ENCODE measurements at places on chromosomes 3 and 15.

DNA sequence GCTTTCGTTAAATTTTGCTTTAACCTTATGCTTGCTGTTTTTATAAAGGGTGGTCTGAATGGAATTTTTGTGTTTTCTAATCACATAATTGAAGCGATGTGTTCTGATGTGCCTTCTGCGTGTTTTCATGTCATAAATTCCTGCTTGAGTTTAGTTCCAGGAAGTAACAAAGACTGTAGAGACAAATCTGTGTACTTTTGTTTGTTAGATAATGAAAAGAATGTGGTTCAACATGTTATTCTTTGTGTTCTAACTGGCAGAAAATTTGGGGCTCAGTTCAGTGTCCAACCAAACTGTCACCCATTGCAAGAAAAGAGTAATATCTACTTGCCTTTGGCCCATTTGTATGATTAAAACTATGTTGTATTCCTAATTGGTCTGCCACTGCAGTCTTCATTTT lies 324.0 kb downstream of the DIPK2A start:
- DNase-seq = no peak

DNA sequence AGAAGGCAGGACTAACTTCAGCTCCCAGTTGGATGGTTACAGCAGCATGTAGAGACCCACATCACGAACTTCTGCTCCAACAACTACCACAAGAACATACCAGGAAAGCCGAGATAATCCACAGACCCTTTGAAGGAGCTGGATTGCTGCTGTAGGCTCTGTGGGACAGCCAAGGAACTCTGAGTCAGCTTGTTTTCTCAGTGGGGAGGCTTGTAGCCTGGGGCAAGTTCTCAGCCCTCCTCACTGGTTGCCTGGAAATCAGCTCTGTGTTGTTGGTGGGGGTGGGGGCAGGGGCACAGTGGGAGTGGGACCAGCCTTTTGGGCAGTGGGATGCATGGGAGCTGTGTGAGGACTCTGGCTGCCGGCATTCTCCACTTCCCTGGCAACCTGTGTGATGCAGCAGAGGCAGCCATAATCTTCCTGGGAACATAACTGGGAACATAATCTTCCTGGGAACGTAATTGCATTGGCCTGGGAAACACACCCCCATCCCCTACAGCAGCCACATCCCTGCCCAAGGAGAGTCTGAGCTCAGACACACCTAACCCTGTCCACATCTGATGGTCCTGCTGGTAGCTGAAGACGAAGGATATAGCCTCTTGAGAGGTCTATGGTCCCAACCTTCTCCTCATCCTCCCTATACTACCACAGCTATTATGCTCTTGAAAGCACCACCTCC lies 153.1 kb downstream of the PEAK1 start:
- no peak for DNase-seq

DNA sequence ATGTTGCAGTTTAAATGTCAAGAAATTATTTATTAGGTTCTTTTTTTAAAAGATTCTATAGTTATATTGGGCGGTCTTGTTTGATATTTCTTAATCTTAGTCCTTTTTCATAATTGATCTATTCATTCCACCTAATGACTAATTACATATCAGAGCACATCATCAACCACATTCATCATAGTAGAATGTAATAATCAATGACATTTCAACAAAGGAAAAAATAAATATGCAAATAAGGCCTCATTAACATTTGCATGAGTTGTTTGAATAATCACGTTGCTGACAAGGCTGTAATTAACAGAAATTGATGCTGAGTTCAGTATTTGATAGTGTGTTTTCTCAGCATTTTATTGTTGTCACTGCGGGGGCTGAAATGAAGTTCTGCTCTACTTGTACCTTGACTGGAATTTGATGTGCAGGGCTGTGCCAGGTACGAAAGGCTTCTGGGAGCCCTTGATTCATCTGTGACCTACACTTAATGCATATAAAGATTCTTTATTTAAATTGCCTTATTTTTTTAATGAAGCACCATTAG lies 215.7 kb downstream of the TCF12 start:
- no peak for DNase-seq

DNA sequence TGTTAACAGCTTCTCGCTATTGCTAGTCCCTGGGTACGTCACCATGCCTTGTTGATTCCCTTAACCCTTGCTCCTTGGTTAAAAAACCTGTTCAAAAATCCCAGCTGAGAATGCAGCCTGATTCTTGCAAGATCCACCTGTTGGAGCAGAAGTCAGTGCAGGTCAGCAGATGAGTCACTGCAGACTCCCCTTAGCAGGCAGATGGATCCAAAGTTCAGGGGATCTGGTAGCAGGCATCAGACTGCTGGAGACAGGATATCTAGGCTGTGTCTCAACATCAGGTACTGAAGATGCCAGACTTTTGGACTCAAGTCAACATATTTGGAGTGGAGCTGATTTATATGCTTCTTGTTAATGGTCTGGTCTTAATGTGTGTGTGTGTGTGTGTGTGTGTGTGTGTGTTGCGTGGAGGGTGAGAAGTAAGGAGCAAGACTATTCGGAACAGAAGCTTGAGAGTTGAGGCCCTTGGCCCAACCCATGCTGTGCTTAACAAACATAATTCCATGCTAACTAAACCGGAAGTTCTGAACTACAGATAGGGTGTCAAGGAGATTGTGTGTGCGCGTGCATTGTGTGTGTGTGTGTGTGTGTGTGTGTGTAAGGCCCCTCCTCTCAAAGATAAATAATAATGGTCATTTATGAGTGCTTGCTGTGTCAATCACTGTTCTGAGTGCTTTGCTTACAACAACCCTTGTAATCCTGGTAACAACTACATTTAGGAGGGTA lies 1.0 kb upstream of the C3orf52 start:
- DNase-seq = no peak

DNA sequence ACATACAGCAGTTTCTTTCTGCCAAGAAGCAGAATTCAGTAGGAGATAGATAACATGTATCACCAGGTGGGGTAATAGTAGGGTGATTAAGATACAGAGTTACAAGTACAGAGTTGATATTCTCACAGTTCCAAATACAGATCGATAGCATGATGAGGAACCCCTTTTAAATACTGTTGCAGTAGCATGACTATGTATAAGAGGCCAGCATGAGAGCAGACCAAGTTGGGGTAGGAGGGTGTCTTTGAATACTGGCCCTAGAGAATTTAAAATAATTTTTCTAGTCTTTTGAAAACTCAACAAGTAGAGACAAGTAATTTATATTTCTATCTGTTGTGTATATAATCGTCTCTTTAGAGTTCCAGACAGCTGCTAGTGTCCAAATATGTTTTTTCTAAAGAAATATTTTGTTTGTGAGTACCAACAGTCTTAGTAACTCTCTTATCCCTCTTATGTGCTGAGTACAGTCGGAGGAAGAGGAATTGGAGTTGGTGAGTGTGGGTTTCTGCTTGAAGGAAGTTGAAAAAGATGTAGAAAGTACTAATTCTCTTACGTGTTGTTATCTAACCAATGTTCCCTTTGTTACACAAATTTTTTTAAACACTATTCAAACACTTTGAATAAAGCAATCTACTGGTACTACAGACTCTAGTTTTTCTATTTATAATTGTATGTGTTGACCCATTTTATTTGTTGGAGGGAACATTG lies 30.2 kb downstream of the LYSMD4 start:
- no peak for DNase-seq

- no peak for DNase-seq
Observed at GRCh38 chr3:195458316-195458717, 15.5 kb upstream of the ACAP2 start.

DNA sequence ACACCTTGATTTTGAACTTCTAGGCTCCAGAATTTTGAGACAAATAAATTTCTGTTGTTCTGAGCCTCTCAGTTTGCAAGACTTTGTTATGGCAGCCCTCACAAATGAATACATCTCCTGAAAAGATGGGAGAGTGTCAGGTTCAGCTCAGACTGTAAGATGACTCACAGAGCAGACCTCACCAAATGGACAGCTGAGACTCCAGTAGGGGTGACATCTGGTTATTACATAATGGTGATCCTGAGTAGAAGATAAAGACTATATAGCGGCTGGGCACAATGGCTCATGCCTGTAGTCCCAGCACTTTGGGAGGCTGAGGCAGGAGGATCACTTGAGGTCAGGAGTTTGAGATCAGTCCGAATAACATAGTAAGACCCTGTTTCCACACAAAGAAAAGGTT lies 26.2 kb upstream of the MTMR14 start:
- no peak for DNase-seq

DNA sequence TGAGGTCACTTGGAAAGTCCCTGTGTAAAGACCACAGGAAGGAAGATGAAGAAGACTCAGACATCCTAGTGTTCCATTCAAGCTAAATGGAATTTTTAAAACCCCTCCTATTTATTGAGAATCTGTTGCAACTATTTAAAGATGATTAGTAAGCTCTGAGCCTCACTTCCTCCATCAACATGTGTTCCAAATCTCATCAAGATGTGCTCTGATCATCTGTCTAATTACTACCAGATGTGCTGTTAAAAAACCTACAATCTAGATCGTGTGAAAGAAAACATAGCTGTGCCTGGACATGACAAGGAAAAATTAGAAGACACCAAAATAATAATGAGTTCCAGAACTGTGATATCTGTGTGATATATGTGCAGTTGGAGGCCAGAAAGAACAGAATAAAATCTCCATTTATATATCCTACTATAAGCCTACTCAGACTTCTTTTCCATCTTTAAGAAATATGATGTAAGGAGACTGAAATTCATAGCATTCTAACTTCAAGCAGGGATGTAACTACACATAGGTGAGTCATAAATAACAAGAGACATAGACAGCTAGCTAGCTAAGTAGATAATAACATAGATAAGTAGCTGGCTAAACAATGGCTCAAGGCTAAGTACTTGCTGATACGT lies 7.8 kb downstream of the XPC start:
- no peak for DNase-seq

DNA sequence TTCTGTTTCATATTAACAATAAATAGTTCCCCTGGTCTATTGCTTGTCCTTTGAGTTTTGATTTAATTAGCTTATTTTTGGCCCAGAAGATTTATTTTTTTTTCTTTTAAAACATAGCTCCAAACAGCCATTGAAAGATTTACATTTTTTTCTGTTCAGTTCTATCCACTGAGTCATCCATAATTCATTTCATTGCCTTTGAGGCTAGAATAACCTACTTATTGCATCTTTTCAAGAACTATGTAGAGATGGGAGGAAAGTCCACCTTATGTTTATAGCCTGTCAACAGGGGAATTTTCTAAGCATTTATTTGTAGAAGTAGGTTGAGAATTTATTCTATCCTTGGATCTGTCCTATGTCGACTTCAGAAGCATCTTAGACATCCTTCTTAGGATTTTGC lies 53.4 kb upstream of the CHD2 start:
- no peak for DNase-seq

- DNase-seq = no peak
Observed at GRCh38 chr3:53350652-53351051, 3.3 kb upstream of the DCP1A start.

- no peak for DNase-seq
Observed at GRCh38 chr3:45204136-45204535, 22.0 kb downstream of the TMEM158 start.

GRCh38 chr3:119885746-119886530 lies 104.0 kb downstream of the NR1I2 start:
- no peak for DNase-seq

- DNase-seq = no peak
Observed at GRCh38 chr15:68616397-68616796, 37.6 kb downstream of the CORO2B start.

- no peak for DNase-seq
Observed at GRCh38 chr3:70177881-70178645, 134.4 kb downstream of the MDFIC2 start.

GRCh38 chr3:160134964-160135363 lies 90.3 kb upstream of the C3orf80 start:
- no peak for DNase-seq

GRCh38 chr15:39273717-39274411 lies 307.0 kb upstream of the THBS1 start:
- DNase-seq = no peak

GRCh38 chr15:68769702-68770101 lies 51.0 kb downstream of the ANP32A start:
- DNase-seq = no peak

- DNase-seq = no peak
Observed at GRCh38 chr3:160003520-160004128, 15.0 kb downstream of the IL12A start.

- DNase-seq = no peak
Observed at GRCh38 chr15:101675796-101676582, 23.8 kb upstream of the TM2D3 start.

GRCh38 chr15:51185213-51186159 lies 90.8 kb upstream of the TNFAIP8L3 start:
- no peak for DNase-seq

DNA sequence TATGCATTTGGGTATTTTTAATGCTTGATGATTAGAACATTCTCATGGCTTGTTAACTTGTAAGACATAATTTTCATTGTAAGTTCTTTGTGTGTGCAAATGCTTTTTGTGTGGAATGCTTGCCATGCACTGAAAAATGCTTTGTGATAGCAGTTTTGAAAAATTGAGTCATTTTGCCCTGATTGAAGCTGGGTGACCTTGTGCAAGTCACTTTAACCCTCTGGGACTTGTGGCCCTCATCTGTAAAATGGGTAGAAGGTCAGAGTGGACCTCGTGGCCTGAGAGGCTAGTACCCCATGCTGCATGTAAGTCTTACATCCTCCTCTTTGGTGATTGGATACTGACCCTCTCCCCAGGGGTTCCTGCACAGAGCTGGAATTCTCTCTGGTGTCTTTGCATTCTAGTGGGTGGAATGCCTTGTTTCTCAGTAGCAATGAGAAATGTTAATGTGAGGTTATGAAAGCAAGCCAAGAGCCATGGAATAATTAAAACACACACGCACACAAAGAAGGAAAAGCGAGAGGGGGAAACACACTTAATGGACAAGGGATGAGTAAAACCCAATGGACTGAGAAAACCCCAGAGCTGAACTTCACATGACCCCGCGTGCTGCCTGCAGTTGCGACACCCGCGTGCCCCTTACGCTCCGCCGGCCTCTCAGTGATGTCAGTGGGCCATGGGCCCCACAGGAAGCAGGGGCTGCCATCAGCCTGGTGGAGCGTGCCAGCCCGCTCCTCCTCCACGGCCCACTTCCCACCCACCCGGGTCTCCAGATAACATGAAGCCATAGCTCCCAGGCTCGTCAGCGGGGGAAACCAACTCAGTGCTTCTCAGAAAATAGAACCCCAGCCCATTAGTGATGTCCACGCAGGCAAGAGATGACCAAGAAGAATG lies 44.0 kb downstream of the SMAD3 start:
- no peak for DNase-seq

GRCh38 chr3:11769704-11770476 lies 76.8 kb downstream of the TAMM41 start:
- no peak for DNase-seq
